RWPE2 (cell line): ENCODE measurements at places on chromosomes 6 and 20.

DNA sequence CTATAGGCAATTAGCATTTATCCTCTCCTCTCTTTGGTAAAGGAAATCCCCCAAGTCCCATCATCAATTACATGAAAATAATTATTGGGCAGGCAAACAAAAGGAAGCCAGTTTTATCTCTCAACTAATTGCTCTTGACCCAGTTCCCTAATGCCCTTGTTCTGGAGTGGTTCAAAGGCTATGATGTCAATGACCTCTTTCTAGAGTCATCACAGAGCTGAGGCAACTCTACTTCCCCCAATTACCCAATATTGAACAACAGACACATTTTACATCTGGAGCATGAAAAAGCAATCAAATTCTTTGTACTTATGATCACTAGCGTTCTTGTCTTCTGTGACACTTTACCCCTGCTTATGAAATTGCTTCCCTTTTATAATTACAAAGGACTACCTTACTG, 43.5 kb downstream of the NT5E start:
- no peak overlapping the region for H3K27ac ChIP-seq
- H3K4me1 ChIP-seq, result peaks cover 32% of the 10 kb centered on the region
- H3K27me3 ChIP-seq, result no peaks in the 10 kb centered on the region
- no peak for DNase-seq
- no peak overlapping the region for H3K4me3 ChIP-seq
- H3K36me3 ChIP-seq, result peaks cover 10% of the 10 kb centered on the region

- H3K27me3 ChIP-seq, result no peaks in the 10 kb centered on the region
- no peak overlapping the region for H3K4me3 ChIP-seq
- H3K27ac ChIP-seq, result no peak overlapping the region
Measured at GRCh38 chr6:38573801-38574395, 65.8 kb downstream of the BTBD9 start.

DNA sequence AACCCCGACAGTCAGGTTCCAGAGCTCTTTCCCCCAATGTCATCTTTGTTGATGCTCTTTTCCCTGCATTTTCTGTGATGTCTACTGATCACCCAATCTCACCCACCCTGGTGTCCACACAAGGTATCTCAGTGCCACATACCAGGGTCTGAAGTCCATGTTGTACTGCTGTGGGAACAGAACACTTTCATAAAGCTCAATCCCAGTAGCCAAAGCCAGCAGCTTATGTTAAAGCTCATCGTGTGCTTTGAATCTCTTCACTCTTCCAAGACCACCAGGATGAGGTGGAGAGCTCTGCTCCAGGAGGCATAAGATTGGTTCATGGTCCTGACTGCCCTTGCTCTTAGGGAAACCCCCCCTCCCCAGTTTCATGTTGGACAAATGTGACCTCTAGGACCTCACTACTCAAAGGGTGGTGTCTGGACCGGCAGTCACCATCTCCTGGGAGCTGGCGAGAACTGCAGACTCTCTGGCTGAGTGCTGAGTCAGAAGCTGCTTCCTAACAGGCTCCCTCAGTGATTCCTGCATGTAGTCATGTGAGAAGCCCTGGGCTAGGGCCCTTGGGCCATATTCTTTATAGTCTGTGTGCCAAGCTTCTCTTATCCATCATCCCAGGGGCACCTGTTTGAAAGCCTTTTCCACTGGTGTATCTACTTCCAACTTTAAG, 13.4 kb upstream of the CPNE5 start:
- H3K27me3 ChIP-seq, result no peaks in the 10 kb centered on the region
- H3K4me1 ChIP-seq, result peaks cover 12% of the 10 kb centered on the region
- no peak overlapping the region for H3K4me3 ChIP-seq
- DNase-seq, result no peak
- peaks cover 34% of the 10 kb centered on the region for H3K36me3 ChIP-seq
- H3K27ac ChIP-seq, result peak overlapping the region; percentile 62

GRCh38 chr20:137668-138490, 4.5 kb upstream of the DEFB126 start:
- no peaks in the 10 kb centered on the region for H3K4me1 ChIP-seq
- no peak overlapping the region for H3K27ac ChIP-seq
- no peaks in the 10 kb centered on the region for H3K36me3 ChIP-seq
- peaks cover 13% of the 10 kb centered on the region for H3K27me3 ChIP-seq
- DNase-seq, result no peak
- no peak overlapping the region for H3K4me3 ChIP-seq

DNA sequence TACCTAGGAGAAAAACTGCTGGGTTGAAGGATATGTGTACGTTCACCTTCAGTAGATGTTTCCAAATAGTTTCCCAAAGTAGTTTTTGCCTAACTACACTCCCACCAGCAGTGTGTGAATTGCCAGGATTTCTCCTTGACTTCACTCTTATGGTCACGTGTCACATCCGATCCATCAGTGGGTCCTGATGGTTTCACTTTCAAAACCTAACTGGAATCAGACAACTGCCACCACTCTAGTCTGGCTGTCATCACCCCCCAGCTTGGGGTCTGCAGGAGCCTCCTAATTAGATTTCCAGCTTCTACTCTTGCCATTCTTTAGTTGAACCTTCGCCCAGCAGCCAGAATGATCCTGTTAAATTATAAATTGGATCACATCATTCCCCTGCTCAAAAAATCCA, 8.5 kb upstream of the SLC12A5 start:
- H3K36me3 ChIP-seq, result no peaks in the 10 kb centered on the region
- no peak overlapping the region for H3K4me3 ChIP-seq
- peaks cover 7% of the 10 kb centered on the region for H3K4me1 ChIP-seq
- H3K27me3 ChIP-seq, result no peaks in the 10 kb centered on the region
- no peak overlapping the region for H3K27ac ChIP-seq

DNA sequence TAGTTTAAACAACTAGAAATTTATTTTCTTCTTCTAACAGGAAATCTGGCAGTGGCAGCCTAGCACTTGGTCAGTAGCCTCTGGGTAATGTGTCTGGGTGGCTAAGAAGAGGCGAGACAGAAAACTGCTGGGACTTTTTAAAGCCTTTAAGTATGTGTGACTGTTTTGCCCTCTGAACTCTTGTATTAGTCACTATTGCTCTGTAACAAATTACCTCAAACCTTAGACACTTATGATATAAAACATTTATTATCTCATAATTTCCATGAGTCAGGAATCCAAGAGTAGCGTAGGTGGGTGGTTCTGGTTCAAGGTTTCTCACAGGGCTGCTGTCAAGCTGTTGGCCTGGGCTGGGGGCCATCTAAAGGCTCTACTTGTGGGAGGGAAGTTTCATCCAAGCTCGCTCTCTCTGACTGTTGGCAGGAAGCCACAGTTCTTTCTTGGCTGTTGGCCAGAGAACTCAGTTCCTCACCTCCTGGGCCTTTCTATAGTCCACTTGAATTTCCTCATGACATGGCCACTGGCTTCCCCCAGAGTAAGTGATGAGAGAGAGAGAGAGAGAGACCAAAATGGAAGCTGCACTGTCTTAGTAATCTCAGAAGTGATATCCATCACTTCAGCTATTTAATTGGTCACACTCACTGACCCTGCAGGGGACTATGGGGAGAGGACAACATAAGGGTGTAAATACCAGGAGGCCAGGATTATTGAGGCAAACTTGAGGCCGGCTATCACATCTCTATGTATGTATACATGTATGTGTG, 17.4 kb upstream of the TBC1D22B start:
- H3K27ac ChIP-seq, result peak overlapping the region; percentile 95
- H3K36me3 ChIP-seq, result no peaks in the 10 kb centered on the region
- H3K4me1 ChIP-seq, result peaks cover 57% of the 10 kb centered on the region

- no peak for DNase-seq
- H3K36me3 ChIP-seq, result no peaks in the 10 kb centered on the region
- no peaks in the 10 kb centered on the region for H3K4me1 ChIP-seq
- H3K27me3 ChIP-seq, result no peaks in the 10 kb centered on the region
- no peak overlapping the region for H3K27ac ChIP-seq
Measured at GRCh38 chr6:44558024-44558831, 170.7 kb downstream of the CDC5L start.

GRCh38 chr6:52724406-52725121, 38.7 kb downstream of the GSTA2 start:
- H3K4me1 ChIP-seq, result peaks cover 19% of the 10 kb centered on the region
- H3K4me3 ChIP-seq, result no peak overlapping the region
- DNase-seq, result no peak
- H3K36me3 ChIP-seq, result no peaks in the 10 kb centered on the region

DNA sequence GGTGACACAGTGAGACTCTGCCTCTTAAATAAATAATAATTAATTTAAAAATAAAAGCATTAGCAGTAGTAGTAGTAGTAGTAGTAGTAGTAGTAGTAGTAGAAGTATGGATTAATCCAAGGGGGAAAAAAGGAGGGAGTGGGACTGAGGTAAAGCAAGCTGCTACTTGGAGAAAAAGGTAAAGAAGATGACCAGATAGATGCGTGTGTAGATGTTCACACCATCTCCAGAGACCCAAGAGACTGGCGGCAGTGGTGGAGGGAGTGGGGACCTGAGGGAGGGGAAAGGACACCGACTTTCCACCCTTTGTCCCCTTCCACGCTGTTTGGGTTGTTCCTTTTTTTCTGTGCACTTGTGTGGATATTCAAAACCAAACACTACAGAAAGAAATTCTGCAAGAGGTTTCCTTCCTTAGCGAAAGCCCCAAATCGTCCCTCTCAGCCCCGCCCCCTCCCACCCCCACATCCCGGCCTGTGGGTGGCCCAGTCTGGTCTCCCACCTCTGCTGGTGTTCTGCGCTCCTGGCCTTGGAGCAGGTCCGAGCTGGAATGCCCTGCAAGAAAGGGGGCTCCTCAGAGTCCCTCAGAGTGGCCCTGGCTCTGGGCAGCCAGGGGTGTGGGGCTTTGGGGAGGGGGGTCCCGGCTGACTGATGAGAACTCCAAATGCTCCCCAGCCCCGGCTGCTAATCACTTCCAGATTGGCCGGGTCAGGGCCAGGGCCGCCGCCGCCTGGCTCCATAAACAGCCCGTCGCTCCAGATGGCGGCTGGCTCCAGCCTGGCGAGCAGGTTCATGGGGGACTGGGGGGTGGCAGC, 60.2 kb downstream of the UBE2V1 start:
- H3K27ac ChIP-seq, result no peak overlapping the region
- no peaks in the 10 kb centered on the region for H3K4me1 ChIP-seq
- H3K36me3 ChIP-seq, result no peaks in the 10 kb centered on the region
- H3K27me3 ChIP-seq, result no peaks in the 10 kb centered on the region
- H3K4me3 ChIP-seq, result no peak overlapping the region

- peaks cover 10% of the 10 kb centered on the region for H3K4me1 ChIP-seq
- DNase-seq, result no peak
- no peaks in the 10 kb centered on the region for H3K36me3 ChIP-seq
- peak overlapping the region; percentile 73 for H3K27ac ChIP-seq
- H3K27me3 ChIP-seq, result no peaks in the 10 kb centered on the region
Measured at GRCh38 chr6:110944681-110945151, 13.8 kb upstream of the GTF3C6 start.

- no peak overlapping the region for H3K27ac ChIP-seq
- H3K4me3 ChIP-seq, result no peak overlapping the region
- H3K27me3 ChIP-seq, result no peaks in the 10 kb centered on the region
- no peaks in the 10 kb centered on the region for H3K4me1 ChIP-seq
Measured at GRCh38 chr20:24984961-24985640, 7.5 kb downstream of the APMAP start.

DNA sequence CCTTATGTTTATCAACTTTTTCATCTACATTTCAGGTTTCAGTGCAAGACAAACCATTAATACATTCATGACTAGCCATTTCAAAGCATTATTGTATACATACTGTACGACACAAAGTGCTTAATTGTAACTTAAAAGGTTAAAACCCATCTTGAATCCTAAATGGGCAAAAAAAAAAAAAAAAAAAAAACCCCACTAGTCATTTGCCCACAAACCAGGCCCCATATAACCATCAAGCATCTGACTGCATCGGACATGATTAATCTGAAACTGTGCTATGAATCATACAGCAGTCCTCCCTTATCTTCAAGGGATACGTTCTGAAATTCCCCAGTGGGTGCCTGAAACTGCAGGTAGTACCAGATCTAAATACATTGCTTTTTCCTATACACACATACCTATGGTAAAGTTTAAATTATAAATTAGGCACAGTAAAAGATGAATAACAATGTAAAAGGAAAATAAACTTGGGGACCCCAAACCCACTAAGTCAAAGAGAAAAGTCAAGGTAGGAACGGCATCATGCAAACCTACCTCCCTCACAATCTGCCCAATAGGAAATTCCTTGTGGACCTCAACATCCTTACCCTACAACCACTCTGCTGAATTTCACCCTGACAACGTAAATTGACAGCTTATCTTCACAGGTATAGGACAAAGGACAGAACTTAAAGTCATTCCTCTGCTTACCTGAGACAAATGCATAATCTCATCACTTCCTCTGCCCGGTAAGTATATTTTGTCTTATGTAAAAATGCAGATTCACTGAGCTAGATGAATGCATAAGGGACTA, 14.3 kb downstream of the B4GALT5 start:
- H3K4me1 ChIP-seq, result peaks cover 73% of the 10 kb centered on the region
- peak; percentile 64 for DNase-seq

DNA sequence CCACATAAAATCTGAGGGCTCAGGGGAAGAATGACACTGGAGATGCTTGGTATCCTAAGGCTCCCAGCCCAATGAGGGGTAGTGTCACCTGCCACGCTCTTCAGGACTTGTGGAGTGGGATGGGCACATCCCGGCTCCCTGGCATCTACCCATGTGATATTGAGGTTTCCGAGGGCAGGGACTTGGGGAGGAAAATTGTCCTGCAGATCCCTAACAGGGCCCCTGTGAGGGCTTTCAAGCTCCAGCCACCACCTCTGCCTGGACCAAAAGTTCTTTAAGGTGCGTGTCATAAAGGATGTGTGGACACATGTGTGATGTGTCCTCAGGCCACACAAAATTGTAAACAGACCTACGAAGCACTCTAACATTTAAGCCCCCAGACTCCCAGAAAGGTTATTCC, 2.5 kb downstream of the SCML4 start:
- H3K27me3 ChIP-seq, result no peaks in the 10 kb centered on the region
- no peak overlapping the region for H3K4me3 ChIP-seq
- peaks cover 20% of the 10 kb centered on the region for H3K4me1 ChIP-seq
- no peaks in the 10 kb centered on the region for H3K36me3 ChIP-seq

DNA sequence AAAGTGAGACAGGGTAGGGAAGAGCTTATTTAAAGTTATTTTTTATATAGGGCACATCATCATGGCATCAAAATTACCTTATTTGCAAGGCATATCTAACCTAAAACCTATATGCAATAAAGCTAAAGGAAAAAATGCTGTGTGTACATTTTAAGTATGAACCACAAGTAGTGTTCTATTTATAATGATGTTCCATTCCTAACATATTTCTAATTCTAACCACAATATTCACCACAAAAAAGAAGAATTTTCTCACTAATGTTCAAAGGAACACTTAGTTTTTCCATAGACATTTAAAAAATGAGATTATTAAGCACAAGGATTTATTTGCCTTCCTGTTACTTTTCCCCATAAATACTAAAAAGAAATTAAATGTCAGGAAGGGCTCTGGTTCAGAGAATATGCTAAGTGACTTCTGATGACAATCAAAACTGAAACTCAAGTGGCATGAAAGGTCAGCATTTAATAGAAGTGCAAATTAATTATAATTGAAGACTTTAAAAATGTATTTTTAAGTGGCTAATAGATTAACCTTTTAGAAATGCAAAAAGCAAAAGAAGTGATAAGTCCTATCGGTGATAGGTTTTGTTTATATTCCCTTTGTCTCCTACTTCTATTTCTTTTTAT, 25.1 kb downstream of the GPR63 start:
- H3K27me3 ChIP-seq, result no peaks in the 10 kb centered on the region
- no peak overlapping the region for H3K4me3 ChIP-seq
- no peaks in the 10 kb centered on the region for H3K4me1 ChIP-seq
- H3K27ac ChIP-seq, result no peak overlapping the region
- no peak for DNase-seq
